ENCODE measurements at places on chromosomes 6 and 20.

DNA sequence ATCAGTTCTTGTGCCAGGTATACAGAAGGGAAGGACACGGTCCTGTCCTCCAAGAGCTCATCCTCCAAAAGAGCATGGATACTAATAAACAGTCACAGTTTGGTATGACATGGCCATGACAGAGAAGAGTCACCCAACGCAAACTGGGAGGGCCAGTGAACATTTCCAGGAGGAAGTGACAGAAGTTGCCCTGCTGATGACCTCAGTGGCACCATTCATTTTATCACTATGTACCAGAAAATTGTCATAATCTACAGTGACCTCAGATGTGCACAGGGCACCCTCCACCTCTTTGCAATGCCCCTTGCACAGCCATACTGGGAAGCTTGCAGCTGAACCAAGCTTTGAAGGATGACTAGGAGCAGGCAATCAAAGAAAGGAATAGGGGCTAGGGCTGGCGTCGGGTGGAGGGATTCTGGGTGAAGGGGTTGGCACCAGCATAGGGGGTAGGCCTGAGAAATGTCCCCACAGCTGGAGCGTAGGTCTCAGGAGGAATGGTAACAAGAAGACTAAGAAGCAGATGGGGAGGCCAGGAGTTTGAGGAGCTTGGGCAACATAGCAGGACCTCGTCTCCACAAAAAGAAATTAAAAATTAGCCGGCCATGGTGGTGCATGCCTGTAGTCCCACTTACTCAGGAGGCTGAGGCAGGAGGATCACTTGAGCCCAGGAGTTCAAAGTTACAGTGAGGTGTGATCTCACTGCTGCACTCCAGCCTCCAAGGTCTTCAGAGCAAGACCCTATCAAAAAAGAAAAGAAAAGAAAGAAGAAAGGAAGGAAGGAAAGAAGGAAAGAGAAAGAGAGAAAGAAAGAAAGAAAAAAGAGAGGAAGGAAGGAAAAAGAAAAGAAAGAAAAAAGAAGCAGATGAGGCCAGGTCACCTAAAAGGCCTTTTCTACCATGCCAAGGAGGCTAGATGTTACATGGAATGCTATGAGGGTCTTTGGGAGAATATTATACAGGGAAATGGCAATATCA lies 65.3 kb upstream of the SNX9 start:
- no peak for DNase-seq

DNA sequence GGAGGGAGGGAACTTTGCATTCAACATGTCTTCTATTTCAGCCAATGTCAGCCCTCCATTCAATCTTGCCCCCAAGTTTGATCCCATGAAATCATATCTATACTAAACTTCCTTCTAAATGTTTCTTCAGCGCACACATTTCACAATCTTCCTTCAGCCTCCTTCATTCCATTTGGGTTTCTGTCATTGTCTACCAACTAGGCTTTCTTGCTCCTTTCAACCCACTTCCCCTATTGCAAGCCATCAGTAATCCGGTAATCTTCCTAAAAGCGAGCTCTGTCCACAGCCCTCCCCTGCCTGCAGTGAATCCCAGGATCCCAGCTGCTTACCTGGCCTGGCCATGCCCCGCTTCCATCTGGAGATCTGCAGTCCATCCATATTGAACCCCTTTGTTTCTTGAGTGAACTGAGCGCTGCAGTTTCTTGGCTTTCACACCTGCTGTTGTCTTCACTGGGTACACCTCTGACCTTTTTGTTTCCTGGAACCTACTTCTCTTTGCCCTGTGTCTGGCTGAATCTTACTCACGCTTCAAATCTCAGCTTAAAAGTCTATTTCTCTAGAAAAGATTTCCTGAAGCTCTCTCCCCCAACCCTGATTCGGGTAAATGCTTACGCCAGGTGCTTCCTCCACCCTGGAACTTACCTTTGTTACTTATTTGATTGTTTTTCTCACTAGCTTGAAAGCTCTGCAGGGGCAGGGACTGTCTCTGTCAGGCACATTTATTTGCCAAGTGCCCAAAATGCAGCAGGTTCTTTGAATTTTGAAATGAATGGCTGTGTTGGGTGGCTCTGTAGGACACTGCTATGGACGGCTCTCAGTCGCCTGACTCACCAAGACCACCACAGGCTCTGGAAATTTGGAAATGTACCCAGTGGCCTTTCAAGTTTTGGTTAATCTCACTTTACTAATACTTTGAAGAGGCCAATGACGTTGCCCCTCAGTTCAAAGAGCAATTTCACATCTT lies 50.3 kb downstream of the ADTRP start:
- no peak for DNase-seq

DNA sequence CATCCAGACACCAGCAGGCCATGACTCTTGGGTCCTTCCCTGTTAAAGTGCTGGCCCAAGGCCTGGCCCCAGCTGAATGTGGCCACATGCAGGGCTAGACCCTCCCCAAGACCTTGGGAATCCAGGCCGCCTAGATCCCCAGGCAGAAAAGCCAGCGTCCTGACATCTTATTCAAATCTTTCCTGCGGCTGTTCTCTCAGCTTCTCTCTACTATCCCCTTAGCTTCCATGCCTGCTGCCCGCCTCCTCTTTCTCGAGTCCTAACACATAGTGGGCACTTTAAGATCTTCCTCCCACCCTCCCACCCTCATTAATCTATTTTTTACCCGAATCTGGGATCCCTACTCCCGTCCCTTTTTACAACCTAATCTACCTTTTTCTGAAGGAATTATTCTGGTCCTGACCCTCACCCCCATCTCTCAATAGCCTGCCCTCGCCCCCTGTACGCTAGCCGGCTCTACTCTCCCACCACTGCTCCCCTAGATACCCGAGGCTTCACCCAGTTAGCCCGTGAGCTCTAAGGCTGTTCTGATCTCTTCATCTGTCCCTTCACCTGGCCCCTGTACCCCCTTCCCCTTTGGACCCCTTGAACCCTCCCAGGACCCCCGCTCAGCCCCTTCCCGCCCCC lies at the start of gene CCHCR1:
Gene CCHCR1 (minus strand): TSS at position 290 of the 627 bp plus-strand sequence. CDS start 202 bp downstream, at position 88.
- DNase-seq, result no peak

DNA sequence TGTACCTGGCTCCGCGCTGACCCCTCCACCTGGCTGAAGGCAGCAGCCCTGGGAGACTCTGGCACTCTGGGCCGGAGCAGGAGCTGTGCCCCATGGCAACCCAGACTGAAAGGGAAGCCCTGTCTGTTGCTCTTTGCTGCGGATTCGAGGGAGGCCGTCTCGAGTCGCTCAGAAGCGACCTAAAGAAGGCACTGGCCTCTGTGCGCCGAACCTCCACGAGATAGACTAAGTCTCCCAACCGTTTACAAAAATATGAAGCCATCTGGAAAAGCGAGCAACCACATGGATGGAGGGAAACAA lies 10.5 kb upstream of the TBX18 start:
- no peak for DNase-seq

GRCh38 chr6:136831873-136832562 lies 9.6 kb downstream of the PEX7 start:
- no peak for DNase-seq

- DNase-seq, result no peak
These were observed 69.9 kb downstream of the FYN start for GRCh38 chr6:111803371-111803770.

DNA sequence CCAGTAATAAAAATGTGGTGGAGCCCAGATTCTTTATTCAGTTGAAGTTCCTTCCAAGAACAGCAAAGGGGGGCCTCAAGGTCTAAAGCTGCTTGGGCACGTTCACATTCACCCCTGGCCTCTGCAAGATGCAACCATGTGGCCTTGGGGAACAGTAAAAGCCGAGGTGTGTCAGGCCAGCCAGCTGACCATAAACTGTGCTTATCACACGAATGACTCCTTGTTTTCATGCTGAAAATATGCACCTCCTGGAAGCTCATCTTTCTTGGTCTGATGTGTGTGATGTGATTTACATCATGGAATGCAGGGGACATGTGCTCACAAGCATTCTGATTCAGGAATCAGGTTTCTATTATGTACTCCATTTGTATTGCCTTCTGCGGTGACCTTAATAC lies 211.6 kb upstream of the MARCKS start:
- DNase-seq, result no peak

GRCh38 chr6:25635886-25636317 lies 16.1 kb upstream of the SCGN start:
- DNase-seq, result no peak

- DNase-seq, result no peak
These were observed 6.2 kb downstream of the HEBP2 start for GRCh38 chr6:138410048-138410735.
